ENCODE measurements at places on chromosomes 1 and 21. TPM values are rescaled to one million over a fixed set of nuclear protein-coding genes. Genes with fewer than 3 reads are reported as not detected.

The RBM11 gene
- 0.68 TPM for total RNA-seq

The PADI2 gene
- total RNA-seq: 0.04 TPM

The TAS1R3 gene
- total RNA-seq: 0.56 TPM

The TNFRSF9 gene
- 0.29 TPM for total RNA-seq

The SPRR4 gene
- total RNA-seq: not detected

The LIN28A gene
- total RNA-seq: not detected

The KHDRBS1 gene
- total RNA-seq: 97.4 TPM

The PCSK9 gene
- total RNA-seq: not detected

The AIRE gene
- total RNA-seq: not detected

The CELA2A gene
- not detected for total RNA-seq

The CHIA gene
- total RNA-seq: not detected

The OR2L8 gene
- not detected for total RNA-seq
